ENCODE measurements at places on chromosomes 3 and 15.
A peak's percentile ranks its signal among the peaks of the same experiment; 100 is the strongest.

DNA sequence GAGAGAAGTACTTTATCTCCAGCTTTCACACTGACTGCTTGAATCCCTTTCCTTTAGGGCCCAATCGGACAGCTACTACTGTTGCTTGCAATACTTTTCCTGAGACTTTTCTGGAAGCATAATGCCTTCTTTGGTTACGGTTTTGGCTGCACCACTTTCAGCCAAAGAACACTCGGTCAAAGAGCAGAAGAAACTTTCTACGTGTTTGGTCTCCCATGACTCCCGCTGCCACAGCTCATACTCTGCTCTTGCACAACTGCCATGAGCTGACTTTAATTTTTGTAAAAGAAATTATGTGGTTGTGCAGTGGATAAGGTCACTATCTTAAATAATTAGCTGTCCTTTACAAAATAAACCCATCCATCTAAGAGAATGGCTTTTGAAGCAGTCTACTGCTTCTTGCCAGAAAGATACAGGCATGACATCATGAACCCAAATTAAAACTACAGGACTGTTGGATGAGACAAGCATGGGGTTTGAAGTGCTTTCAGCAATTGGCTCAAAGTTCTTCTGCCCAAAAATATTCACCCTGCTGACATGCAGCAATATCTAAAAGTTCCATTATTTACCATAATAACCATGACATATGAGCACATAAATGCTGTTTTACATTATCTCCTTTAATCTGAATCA is 42.0 kb downstream of the PROS1 start:
- no peak for DNase-seq

GRCh38 chr3:119829420-119829819 is 47.5 kb downstream of the NR1I2 start:
- DNase-seq = no peak

GRCh38 chr3:25349828-25350724 is 78.0 kb upstream of the RARB start:
- DNase-seq = no peak

DNA sequence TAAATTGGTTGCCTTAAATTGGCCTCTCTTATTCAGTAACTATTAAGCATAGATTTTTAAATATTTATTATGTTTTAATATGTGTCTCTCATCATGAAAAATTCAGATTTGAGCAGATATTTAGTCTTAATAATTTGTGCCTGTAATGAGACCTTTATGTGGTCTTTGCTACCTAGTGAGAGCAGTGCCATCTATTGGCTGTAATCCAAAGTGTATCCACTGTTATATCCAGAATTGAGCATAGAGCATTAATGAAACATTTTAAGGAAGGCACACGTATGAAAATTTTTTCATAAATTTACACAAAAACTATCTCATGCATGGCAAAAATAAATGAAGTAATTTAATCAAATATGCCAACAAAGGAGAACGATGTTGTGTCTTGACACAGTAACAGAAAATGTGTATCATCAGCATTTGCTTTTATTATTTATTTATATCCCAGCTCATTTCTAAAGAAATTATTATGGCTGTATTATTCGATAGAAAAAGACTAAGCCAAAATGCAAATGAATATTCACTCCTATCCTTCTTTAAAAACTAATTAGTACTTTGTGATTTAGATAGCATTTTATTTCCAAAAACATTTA is 203.5 kb downstream of the RSRC1 start:
- peak; percentile 67 for DNase-seq

DNA sequence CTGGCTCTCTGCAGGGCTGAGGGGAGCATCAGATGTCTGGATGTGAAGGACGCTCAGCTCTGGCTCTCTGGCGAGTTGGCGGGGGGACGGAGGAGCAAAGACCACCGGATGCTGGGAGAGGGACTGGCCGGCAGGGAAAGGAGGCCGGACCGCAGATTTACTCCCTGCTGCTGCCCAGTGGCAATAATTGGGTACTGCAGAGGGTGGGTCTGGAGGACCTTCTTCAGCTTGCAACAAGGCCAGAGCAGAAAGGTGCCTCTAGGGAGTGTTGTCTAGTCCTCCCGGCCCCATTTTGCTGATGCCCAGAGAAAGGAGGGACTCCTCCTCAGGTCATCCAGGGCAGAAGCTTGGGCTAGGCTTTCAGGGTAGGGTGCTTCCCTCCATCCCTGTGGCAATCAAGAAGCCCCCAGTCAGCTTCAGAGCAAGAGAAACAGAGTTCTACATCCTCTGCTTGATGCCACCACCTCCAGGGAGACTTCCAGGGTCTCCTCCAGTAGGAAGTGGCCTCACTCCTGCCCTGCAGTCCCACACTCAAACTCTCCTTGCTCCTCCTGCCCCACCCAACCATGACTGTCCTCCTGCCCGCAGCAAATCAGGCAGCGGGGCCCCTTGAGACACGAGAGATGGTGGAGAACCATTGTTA is 20.3 kb upstream of the CSPG4 start:
- peak; percentile 76 for DNase-seq

GRCh38 chr15:80157215-80157614 is 4.4 kb downstream of the FAH start:
- no peak for DNase-seq

DNA sequence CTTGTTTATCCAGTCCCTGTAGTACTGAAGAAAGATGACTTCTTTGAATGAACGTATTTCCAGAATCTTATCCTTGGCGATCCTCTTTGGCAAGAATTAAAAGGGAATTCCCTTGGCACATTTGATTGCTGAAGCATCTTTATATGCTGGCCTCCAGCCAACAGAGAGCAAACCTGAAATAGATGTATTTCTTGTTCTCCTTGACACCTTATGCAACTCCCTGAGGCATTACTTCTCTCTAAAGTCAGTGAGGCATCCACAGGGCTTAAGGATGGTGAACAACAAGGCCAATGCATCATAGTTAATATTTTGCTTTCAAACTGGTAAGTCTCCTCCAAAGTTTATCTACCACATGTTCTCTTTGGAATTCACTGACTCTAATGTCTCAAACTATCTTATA is 450.9 kb upstream of the THRB start:
- no peak for DNase-seq

DNA sequence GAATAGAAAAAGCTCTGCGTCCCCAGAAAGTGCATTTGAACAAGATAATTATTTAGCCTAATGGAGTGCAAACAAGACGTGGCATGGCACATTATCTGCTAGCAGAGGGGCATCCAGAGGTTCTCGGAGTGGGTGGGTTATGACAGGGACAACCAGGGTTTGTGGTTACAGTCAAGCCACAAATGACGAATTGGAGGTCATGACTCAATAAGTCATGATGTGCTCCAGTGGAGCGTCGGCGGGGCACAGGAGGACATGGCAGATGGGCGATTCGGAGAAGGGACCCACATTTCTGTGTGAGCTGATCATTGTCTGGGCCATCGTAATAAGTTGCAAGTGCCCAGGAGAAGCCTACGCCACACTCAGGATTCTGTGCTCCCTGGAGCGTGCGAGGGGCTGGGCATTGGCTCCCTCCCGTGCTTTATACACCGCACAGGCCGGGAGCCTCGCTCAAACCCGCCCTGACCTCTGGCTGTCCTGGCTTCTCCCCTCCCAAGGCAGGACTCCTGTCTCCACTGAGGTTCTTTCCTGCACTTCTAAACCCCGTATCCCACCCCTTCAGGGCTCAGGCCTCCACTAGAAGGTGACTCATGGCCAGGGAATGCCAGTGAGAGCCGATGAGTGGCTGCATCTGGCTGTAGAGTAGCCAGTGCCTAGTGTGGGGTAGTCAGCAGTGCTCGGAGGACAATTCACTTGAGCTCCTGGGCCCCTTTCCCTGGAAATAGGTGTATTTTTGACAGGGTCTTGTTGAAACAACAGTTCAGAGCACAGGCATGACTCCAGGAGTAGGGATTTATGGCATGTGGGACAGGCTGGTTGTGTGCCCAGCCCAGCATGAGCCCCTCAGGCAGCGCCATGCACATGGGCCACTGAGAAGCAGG is 67.4 kb downstream of the GRIP2 start:
- DNase-seq = no peak

GRCh38 chr3:10876661-10877060 is 60.6 kb downstream of the SLC6A11 start:
- DNase-seq = no peak

DNA sequence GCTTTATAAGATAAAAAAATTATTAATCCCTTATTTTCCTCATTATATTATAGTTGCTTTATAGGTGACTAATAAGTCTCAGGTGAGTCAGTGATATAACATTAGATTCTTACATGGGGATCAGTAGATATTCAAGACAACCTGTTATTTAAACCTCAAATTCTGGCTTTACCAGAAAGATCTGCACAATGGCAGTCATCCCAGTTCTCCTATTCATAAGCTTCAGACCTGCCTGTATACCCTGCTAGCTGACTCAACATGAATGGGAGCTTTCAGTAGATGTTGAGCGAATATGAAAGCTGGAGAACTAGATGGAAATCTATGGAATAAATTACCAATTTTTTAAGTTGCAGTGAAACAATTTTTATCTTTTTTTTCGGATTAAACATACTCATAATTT is 20.5 kb upstream of the CCDC54 start:
- DNase-seq = no peak

DNA sequence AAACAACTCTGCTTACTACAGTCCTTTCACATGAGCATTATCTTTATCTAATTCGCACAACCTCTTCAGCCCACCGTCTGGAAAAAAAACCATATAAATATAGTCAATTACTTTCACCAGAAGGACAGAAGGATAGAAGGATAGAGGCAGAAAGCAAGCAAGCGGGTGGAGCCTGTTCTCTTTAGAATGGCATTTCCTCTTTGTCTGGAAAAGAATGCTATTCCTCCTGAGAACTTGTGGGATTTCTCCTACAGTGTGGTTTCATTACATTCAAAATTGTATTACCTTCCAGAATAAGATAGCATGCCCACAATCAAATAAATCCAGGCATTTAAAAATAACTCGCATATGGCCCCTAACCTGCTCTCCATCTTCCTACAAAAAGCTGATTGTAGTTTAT is 23.1 kb downstream of the SLC30A4 start:
- DNase-seq = no peak

GRCh38 chr3:44915702-44916438 is 41.5 kb downstream of the TGM4 start:
- peak; percentile 30 for DNase-seq

DNA sequence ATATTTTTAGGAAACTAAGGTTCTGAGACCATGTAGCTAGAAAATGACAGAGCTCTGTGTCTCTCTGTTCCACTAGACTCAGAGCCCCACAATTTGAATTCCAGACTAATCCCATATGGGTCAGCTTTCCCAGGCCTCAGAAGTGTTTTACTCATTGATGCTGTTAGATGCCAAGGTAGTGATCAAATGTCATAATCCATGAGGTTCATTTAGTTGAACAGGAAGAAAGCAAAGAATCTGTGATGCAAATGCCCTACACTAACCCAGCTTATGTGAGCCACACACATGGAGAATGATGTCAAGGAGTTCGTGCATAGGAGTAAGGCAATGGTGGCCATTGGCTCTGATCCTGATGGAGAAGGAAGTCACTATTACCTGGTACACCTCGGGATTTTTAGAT is 363.4 kb upstream of the RARB start:
- DNase-seq = no peak

- DNase-seq = peak; percentile 74
Measured at GRCh38 chr3:118817748-118818165, 216.9 kb downstream of the IGSF11 start.

DNA sequence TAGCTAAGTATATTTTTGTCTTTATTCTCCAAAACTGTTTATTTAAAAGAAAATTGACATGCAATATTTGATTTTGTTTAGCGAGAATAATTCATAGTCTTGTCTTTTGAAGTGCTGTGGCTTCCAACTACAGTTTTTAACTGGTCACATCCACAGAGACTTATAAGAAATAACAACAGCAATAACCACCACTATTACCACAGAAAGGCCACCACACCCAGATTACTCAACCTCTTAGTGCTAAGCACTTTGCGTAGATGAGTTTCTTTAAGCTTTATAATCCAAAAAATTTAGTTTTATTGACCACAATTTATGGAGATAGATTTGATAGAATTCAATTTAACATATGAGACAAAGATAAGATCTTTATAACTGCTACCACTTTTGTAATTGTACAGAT is 468.4 kb upstream of the UBE2E2 start:
- no peak for DNase-seq

GRCh38 chr15:41424809-41425208 is 7.9 kb downstream of the RTF1 start:
- no peak for DNase-seq

GRCh38 chr3:107861904-107862303 is 228.9 kb downstream of the CD47 start:
- no peak for DNase-seq

Data from SK-MEL-5 (cell line).